AG10803 (cell line): ENCODE measurements at places on chromosomes 4 and X.

GRCh38 chr4:32337403-32337802 lies 1617.2 kb downstream of the PCDH7 start:
- DNase-seq: no peak

GRCh38 chr4:7609316-7609715 lies 174.6 kb upstream of the PSAPL1 start:
- DNase-seq: no peak

GRCh38 chr4:150256841-150257730 lies 178.8 kb downstream of the DCLK2 start:
- no peak for DNase-seq

GRCh38 chr4:3851881-3852280 lies 85.7 kb downstream of the ADRA2C start:
- no peak for DNase-seq

DNA sequence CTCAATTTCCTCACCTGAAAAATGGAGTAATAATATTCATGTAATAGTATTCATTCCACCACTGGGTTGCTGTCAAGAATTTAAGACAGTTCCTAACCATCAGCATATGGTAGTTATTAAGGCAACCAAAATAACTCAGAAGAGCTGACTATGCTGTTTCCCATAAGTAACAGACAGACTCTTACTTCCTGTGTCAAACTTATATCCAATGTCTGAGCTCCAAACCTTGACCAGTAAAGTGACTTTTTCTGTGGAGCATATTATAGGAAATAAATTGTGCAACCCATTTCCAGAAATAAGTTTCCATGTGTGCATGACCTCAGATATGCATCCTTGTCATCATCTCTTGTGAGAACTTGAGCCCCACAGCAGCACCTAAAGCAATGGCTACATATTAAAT lies 78.8 kb downstream of the HADH start:
- DNase-seq: peak; percentile 79

- DNase-seq: no peak
Measured at GRCh38 chr4:124433044-124433443, 279.5 kb downstream of the ANKRD50 start.
